ENCODE measurements at places on chromosomes 4 and X.
A peak's percentile ranks its signal among the peaks of the same experiment; 100 is the strongest.

- no peak for DNase-seq
These were observed 106.8 kb downstream of the ARSJ start for GRCh38 chr4:113872426-113873260.

DNA sequence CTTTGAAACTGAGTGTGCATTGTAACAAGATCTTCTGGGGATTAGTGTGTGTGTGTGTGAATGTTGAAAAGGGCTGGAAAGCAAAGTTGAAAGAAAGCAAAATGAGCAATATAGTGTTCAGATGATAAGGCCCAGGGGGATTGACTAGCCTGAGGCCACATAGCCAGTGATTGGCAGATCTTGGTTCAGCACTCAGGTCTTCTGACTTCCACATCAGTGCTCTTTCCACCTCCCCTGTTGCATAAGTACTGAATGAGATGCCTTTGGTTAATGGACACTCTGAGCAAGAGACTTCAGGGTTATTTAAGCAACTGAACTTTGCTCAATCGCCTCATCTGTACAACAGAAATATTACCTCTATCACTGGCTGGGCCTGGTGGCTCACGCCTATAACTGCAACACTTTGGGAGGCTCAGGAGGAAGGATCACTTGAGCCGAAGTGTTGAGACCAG is 120.4 kb downstream of the TMEM164 start:
- no peak for DNase-seq

- DNase-seq: no peak
These were observed 193.8 kb downstream of the ADAMTS3 start for GRCh38 chr4:72375073-72375736.

- no peak for DNase-seq
These were observed 27.6 kb downstream of the MAP3K15 start for GRCh38 chrX:19487520-19488200.

- no peak for DNase-seq
These were observed 1.3 kb downstream of the SULT1E1 start for GRCh38 chr4:69858690-69859089.

GRCh38 chr4:186719925-186720694 is 3.5 kb downstream of the FAT1 start:
- no peak for DNase-seq

- DNase-seq: no peak
These were observed 74.1 kb downstream of the WDR19 start for GRCh38 chr4:39256436-39256835.

DNA sequence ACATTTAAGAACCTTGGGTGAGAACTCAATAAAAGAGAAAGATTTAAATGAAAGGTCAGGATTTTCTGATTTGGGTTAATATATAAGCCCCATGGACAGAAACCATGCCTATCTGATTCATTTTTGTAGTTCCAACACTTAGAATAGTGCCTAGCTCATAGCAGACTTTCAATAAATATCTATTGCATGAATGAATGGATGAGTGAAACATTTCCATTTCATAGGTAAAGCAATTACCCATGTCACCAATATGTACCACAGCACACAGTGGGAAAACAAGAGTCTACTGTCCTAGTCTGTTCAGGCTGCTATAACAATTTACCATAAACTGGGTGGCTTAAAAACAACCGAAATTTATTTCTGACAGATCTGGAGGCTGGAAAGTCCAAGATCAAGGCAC is 63.9 kb upstream of the PTPN13 start:
- no peak for DNase-seq

- DNase-seq: no peak
These were observed 20.4 kb downstream of the TMEM271 start for GRCh38 chr4:555566-556275.

- DNase-seq: no peak
These were observed 20.4 kb upstream of the TENM3 start for GRCh38 chr4:182222766-182223165.

DNA sequence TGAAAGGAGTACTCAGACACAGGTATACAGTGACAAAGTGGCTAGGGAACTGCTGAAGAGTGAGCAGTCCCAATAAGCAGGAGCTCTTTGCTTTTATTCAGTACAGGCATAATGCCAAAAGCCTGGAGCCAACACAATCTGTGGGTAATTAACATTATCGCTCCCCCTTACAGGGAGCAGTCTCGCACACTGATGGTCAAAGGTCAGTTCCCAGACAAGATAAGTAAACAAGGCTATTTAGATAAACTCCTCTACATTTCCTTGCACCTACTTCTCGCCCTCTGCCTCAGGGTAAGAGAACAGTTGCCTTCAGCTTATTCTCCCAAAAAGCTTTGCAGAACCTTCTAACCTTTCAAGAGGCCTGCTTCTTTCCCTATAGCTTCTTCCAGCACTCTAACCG is 73.9 kb upstream of the TAF9B start:
- no peak for DNase-seq

DNA sequence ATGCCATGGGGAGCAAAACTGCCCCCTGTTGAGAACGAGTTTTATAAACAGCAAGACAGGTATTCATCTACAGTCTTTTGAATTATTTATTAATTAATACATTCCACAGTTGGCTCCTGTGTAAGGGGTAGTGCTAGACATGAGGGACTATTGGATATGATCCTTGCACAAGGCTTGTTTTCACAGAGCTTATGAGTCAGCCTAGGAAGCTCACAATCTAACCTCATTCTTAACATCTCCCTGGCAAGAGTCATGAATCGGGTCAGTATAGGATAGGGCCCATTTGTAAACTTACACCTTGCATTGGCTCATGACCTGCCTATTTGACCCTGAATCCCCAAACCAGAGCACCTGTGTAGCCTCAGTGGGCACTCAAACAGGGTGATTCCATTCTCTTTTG is 209.1 kb upstream of the HCCS start:
- no peak for DNase-seq

GRCh38 chr4:82948647-82949204 is 48.2 kb downstream of the THAP9 start:
- DNase-seq: no peak

- no peak for DNase-seq
These were observed 34.2 kb downstream of the ELOVL6 start for GRCh38 chr4:110164251-110164650.

DNA sequence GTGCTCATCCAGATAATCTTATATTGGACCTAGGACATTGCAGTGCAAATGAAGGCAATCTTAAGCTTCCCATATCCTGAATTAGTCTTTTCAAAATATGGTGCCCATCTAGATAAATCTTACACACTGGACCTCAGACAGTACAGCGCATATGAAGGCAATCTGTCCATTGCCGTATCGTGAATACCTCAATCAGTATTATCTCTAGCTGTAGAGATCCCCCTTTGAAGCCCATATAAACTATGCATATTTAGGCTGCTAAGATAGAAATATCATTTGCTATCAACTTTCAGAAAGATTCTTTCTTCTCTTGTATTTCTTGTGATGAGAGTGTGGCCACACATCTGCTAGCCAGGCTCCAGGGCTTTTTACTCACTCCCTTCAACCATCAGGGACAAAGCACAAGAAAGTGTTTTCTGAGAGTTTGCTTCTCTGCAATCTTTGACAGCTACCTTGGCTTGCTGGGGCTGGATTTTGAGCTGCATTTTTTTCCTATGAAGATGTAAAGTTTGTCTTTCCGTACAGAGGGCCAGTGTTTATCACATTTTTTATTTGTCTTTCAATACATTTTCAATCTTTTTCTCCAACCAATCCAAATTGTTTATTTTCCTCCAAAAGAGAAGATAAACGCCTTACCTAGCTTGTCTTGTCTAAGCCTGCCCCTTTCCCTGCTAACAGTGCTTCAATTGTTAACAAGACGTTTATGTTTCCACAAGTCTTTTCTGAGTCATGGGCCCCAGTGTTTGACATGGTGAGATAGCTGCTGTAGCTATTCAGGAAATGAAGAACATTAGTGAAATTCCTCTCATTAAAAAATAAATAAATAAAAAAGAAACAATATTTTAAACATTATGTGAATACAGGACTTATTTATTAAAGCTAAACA is 57.6 kb upstream of the FAT1 start:
- DNase-seq: no peak

DNA sequence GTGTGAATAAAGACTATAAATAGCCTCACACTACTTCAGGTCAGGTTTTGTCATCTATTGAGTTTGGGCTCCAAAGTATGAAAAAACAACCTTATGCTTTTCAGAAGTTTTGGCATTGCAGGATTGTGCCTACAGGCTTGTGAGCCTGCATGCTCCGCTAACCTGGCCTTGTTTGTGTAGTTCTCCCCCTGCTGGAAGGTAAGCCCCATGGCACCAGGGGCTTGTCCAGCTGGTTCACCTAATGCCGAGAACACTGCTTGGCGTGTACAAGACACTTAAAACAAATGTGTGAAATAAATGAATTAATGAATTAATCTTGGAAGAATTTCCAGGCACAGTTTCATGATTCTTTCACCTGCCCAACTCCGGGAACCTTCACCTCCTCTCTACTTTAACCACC is 1.8 kb upstream of the HSD17B10 start:
- DNase-seq: peak; percentile 59

DNA sequence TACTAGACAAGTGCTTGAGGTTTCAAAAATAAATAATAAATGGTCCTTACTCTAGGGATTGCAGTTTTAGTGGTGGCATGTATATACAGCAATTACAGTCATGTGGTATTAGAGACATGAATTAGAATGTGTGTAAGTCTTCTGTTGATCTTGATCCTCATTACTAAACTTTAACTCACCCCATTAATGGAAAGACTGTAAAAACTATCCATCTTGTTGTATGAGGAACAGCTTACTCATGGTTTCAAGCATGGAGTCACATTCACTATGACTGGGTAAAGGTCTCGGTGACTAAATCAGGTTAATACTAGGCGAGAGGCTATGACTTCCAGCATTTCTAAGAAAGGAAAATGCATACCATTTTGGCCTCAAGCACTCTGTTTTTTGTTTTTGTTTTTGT is 107.0 kb upstream of the HPGD start:
- DNase-seq: no peak

DNA sequence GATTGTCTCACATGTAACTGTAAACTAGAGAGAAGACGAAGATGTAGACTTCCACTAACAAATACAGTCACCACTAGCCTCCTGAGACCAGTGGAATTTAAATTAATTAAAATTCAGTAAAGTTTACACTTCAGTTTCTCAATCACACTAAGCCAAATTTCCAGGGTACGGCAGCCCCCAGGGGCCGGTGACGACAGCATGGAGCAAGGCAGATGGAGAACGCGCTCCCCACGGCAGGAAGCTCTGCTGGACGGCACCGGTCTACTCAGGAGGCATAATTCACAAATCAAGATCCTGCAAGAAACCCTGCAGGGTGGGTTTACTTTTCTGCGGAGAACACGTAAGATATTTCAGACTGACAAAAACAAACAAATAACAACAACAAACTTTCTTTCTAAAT is 80.7 kb downstream of the FAT1 start:
- DNase-seq: no peak

- DNase-seq: no peak
These were observed 37.4 kb upstream of the BEX4 start for GRCh38 chrX:103177556-103177955.

- DNase-seq: no peak
These were observed 277.9 kb downstream of the KLHL13 start for GRCh38 chrX:117838581-117839331.

- no peak for DNase-seq
These were observed 205.9 kb downstream of the STIM2 start for GRCh38 chr4:27066591-27066990.

DNA sequence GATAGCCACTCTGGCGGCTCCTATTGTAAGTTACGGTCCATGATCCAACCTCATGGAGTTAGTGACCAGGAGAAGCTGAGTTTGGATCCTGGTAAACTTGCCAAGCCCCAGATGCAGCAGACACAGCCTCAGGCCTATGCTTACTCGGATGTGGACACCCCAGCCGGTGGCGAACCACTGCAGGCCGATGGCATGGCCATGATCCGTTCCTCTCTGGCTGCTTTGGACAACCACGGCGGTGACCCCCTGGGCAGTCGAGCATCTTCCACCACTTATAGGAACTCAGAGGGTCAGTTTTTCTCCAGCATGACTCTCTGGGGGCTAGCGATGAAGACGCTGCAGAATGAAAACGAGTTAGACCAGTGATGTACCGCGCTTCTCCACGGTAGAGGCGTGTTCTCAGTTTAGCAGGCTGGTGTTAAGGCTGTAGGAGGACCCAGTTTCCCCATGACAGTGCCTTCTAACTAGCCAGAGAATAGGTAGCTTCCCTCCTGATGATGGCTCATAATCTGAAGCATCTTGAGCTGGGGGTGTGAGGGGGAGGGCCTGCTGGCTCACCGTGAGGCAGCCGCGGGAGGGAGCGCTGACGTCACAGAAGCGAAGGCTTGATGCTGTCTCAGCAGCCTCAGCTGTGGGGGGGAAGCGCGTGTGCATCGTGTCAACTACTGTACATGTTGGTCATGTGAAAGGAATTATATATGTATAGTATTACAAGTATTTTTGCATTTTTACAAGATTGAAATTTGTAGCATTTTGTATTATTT is 31.1 kb downstream of the ZBTB49 start:
- no peak for DNase-seq

- no peak for DNase-seq
These were observed 514.9 kb upstream of the LCORL start for GRCh38 chr4:18536428-18536827.

GRCh38 chr4:173990126-173990868 is 293.2 kb downstream of the FBXO8 start:
- DNase-seq: no peak

DNA sequence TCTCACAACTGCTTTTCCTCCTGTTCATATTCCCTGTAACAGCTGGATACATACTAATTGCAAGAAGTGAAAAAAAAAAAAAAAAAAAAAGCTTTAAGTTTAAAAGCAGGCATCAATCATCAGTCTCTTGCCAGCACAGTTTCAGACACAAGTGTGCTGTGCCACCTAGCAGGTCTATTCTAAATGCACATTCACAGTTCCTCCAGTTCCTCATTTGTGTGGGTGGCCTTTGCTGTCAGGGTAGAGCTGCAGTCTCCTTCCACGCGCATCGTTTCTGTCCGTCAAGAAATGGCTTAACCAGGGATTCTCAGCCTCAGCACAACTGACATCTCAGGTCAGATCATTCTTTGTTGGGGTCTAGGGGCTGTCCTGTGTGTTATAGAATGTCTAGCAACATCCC is 61.6 kb downstream of the SCML1 start:
- DNase-seq: no peak

DNA sequence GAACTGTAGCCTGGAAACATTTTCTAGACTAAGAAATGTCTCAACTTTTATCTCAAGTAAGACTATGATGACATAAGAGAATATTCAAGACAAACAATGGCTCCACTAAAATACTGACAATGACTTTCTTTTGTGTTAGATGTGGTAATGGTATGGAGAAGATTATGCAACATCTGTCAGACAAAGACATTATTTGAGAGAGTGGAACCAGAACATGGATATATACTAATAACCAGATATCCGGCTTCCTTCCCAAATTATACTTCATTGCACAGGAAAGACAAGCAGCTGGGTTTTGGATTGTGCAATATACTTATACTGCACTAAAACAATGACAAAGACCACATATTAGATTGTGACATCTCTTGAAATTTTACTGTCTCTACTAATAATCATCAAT is 290.8 kb upstream of the GIMD1 start:
- no peak for DNase-seq
